DMS153 (cell line): ENCODE measurements at places on chromosomes 2 and 18.

DNA sequence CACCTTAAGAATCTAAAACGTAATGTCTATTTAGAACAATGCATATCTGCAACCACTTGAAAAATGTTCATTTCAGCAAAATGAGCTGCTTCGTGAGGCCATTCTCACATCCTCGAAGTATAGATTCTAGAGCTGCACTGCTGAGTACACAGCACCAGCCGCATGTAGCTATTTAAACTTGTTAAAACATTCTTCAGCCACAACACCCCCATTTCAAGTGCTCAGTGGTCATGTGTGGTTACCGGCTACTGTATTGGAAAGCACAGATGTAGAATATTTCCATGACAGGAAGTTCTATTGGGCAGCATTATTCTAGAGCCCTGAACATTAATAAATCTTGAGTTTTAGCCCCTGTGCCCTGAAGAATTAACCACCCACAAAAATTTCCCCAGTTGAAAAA is 35.0 kb downstream of the SUMO1 start:
- no peak for DNase-seq

DNA sequence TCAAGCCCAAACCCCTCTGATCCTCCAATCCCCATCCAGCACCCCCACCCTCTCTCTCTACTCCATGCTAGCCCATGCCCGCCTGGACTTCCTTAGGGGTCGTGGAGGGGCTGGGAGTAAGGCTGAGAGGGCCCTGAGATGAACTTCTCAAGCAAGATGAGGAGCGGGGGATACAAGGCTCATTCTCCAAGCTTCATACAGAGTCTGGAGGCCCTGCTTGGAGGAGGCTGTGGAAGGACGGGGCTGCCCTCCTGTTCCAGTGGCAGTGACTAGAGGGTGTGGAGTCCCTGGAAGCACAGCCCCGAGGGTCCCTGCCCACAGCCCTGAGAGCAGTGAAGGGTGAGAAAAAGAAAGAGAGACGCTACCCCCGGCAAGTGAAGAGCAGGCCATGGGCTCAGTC is 45.6 kb downstream of the EMX1 start:
- no peak for DNase-seq

GRCh38 chr2:154623819-154624218 is 74.7 kb upstream of the KCNJ3 start:
- peak; percentile 5 for DNase-seq

GRCh38 chr18:79315596-79315995 is 80.1 kb upstream of the NFATC1 start:
- DNase-seq, result no peak

DNA sequence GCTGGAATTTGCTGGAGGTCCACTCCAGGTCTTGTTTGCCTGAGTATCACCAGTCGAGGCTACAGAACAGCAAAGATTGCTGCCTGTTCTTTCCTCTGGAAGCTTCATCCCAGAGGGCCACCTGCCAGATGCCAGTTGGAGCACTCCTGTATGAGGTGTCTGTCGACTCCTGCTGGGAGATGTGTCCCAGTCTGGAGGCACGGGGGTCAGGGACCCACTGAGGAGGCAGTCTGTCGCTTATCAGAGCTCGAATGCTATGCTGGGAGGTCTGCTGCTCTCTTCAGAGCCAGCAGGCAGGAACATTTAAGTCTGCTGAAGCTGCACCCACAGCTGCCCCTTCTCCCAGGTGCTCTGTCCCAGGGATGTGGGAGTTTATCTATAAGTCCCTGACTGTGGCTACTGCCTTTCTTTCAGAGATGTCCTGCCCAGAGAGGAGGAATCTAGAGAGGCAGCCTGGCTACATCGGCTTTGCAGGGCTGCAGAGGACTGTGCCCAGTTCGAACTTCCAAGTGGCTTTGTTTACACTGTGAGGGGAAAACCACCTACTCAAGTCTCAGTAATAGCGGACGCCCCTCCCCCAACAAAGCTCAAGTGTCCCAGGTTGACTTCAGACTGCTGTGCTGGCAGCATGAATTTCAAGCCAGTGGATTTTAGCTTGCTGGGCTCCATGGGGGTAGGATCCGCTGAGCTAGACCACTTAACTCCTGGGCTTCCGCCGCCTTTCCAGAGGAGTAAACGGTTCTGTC is 301.1 kb downstream of the ERBB4 start:
- DNase-seq, result no peak

GRCh38 chr18:79411614-79412526 is 16.1 kb downstream of the NFATC1 start:
- no peak for DNase-seq

DNA sequence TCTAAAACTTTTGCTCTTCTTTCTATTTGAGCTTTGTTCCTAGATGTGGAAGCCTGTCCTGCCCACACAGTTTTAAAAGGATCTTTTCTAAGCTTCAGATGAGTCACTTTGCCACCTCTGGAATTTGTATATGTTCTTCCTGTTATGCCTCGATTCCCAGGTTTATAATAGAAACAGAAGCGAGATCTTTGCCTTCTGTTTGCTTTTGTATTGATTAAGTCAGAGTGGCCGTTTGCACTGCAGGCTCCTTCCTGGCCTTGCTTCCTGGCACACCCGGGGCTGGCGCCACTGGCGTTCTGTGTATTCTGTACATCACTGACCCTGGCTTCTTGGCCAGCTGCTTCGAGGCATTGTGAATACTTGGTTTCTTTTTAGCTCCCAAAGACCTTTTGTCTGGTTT is 91.8 kb downstream of the MTCL1 start:
- no peak for DNase-seq

GRCh38 chr2:218005028-218005427 is 2.2 kb upstream of the TNS1 start:
- DNase-seq, result no peak

DNA sequence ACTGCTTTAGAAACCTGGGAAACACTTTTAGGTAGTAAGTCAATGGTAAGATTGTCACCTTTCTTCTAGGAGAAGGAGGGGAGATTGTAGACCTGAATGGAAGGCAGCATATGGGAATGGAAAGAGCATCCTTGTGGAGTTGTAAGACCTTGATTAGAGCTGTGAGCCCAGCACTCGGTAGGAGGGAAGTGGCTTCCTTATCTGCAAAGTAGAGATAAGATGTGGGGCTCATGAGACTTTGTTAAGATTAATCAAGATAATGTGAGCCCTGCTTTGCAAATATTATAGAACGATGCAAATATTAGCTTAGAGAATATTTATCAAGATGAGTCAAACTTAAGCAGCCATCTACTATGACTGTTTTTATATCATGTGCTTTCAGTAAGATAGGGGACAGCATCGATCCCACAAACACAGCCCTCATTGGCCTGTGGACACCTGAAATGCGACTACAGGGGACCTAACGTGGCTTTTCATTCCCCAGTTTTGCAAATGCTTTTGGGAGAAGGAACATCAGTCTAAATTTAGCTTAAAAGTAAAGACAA is 243.7 kb downstream of the LTBP1 start:
- no peak for DNase-seq

DNA sequence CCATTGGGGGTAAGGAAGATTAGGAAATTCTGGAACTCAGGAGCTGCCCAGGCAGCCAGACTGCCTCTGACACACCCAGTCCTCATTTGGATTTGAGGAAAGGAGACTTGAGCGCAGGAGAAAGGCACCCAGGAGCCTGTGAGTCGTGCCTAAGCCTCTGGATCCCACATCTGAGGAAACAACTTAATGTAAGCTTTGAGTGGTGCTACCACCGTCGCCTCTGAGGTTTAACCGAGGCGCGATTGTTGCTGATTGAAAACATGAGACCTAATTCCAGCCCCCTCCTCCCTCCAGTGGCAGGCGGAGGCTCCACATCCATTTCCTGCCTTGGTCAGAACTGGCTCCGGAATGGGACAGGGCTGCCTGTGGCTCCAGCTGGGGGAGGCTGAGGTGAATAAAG is 176.7 kb upstream of the PKDCC start:
- no peak for DNase-seq

DNA sequence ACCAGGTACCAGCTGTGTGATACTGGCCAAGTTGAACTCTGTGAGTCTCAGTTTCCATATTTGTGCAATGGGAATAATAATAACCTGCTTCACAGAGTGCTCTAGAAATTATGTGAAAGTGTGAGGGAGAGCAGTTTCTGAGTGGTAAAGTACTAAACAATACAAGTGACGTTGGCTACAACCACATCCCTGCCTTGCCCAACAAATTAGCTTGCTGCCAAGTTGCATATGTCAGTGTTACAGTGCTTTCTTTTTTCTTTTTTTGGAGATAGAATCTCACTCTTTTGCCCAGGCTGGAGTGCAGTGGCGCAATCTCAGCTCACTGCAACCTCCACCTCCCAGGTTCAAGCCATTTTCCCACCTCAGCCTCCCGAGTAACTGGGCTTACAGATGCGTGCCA is 533.6 kb upstream of the MEX3C start:
- no peak for DNase-seq
